ENCODE measurements at places on chromosomes 3 and 15. TPM values are rescaled to one million over a fixed set of nuclear protein-coding genes. Genes with fewer than 3 reads are reported as not detected.

ACTR8 gene
- 24.8 TPM for total RNA-seq

CELSR3 gene
- 5.0 TPM for total RNA-seq

TM4SF4 gene
- total RNA-seq = not detected

ZMYND10 gene
- 0.48 TPM for total RNA-seq

MAP6D1 gene
- 1.4 TPM for total RNA-seq

EPHB1 gene
- total RNA-seq = 0.65 TPM

LRRK1 gene
- 9.8 TPM for total RNA-seq

SLC6A1 gene
- total RNA-seq = not detected

HRG gene
- not detected for total RNA-seq

LTF gene
- total RNA-seq = not detected

GOLGA8N gene
- 4.6 TPM for total RNA-seq

XIRP1 gene
- total RNA-seq = not detected

WDR72 gene
- not detected for total RNA-seq

FGF7 gene
- 162 TPM for total RNA-seq

TRAT1 gene
- not detected for total RNA-seq

DPPA2 gene
- total RNA-seq = not detected

GABRA5 gene
- total RNA-seq = 0.26 TPM

TRPM1 gene
- total RNA-seq = not detected

SPG21 gene
- total RNA-seq = 74.2 TPM

ALS2CL gene
- total RNA-seq = 2.1 TPM

SERPINI2 gene
- total RNA-seq = not detected

C3orf22 gene
- not detected for total RNA-seq

ADCY5 gene
- total RNA-seq = 0.13 TPM

GRK7 gene
- under 0.01 TPM for total RNA-seq

GCSAM gene
- not detected for total RNA-seq

MGLL gene
- total RNA-seq = 8.5 TPM

FOXL2 gene
- 1.4 TPM for total RNA-seq
